NCI-H1092 (cell line): ENCODE measurements at places on chromosomes 3 and 15.

DNA sequence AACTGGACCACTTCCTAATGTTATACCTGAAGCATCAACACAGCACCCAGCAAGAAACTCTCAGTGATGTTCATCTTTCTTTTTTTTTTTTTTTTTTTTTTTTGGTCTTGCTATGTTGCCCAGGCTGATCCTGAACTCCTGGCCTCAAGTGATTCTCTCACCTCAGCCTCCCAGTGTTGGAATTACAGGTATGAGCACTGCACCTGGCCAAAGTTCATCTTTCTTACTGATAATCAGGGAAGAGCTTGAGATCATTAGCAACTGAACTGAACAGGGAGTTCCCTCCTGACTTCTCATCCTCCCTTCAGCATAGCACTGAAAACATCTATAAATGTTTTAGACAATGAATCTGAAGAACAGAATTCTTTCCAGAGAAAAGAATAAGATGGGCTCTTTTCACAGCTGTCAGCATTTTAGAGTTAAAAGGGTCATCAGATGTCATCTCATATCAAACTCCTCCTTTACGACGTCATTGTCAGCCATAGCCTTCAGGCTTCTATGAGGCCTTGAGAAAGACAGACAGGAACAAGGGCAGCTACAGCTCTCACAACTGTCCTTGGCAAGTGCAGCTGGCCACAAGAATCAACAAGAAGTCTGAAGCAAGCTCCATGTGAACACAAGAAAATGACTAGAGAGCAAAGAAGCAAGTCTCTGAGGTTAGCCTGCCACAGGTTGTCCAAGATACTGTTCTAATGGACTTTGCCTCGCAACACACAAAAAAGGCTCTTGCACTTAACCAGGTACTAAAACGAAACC is 33.8 kb downstream of the SCAP start:
- DNase-seq = no peak

- peak; percentile 22 for DNase-seq
Measured at GRCh38 chr3:169218314-169218983, 445.1 kb downstream of the MECOM start.

GRCh38 chr3:43606284-43606683 is 15.5 kb downstream of the ANO10 start:
- no peak for DNase-seq

DNA sequence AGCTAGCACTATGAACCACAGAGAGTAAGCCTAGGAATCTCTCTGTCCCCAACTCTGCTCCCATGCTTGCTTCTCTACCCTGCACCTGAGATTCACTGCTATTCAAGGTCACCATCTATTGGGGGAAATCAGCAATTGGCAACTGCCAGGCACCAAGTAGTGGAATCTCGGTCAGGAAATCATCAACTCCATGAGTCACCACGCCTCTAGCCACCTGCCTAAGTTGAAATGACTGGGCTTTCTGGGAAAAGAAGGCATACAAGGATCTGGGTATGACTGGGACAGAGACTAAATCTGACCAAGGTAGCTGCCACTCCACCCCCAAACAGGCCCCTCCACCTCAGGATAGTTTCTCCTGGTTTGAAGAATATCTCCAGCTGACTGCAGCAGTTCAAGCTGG is 464.1 kb upstream of the CBLB start:
- DNase-seq = no peak
